Activated T-cell treated with anti-CD3 and anti-CD28 coated beads for 4 hours (primary cell): ENCODE measurements at places on chromosomes 11 and 22.

DNA sequence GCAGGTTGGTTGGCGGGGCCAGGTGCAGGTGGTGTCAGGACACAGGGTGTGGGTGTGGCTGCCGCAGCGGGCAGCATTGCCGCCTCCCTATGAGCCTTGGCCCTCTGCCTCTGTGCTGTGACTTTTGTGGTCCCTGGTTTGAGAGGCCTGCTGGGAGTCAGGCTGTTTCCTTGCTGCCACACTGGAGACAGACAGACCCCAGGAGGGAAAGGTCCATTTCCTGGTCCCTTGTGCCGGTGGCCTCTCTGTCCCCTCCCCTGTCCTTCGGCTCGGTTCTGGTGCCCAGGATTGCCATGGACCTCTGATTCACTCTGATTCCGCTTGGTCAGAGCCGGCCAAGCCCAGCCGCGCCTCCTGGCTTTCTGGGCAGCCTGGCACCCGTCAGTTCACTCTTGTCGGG is 196.9 kb downstream of the TBC1D22A start:
- no peak for DNase-seq

DNA sequence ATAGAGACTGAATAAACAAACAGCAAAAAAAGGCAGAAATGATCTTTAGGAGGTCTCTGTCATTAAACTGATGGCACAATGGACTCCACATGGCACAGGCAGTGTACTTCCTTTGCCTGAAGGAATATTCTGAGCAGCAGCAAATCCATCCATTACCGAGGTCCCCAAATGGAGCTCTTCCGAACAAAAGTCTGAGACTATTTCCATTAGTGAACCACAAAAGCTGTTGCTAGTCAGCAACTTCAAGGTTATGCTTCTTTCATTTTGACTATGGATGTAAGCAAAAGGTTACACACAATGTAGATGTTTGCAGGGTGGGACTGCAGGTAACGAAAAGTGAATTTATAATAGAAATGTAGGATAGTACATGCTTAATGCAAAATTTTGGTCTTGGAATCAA is 14.5 kb downstream of the NARS2 start:
- no peak for DNase-seq

- no peak for DNase-seq
Measured at GRCh38 chr11:729492-730074, 17.7 kb upstream of the TALDO1 start.

DNA sequence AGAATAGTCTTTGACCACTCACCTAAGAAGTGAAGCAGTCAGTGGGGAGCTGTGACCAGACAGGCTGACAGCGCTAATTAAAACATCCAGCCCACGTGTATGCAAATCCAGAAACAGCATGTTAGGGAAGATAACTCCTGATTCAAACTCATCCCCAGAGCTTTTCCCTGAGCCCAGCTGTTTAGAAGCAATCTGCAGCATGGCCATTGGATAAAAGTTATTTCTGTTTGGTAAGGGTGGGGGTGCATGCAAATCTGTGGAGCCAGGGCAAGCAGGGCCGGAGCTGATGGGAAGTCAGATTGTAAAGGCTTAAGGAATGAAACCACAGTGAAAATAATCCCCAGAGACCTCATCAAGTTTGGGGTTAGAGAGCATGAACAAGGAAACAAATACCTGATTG is 247.9 kb upstream of the KIRREL3 start:
- DNase-seq = no peak

GRCh38 chr11:61954851-61955421 is 4.8 kb downstream of the BEST1 start:
- no peak for DNase-seq

- DNase-seq = no peak
Measured at GRCh38 chr11:790721-791564, 1.1 kb upstream of the CEND1 start.

DNA sequence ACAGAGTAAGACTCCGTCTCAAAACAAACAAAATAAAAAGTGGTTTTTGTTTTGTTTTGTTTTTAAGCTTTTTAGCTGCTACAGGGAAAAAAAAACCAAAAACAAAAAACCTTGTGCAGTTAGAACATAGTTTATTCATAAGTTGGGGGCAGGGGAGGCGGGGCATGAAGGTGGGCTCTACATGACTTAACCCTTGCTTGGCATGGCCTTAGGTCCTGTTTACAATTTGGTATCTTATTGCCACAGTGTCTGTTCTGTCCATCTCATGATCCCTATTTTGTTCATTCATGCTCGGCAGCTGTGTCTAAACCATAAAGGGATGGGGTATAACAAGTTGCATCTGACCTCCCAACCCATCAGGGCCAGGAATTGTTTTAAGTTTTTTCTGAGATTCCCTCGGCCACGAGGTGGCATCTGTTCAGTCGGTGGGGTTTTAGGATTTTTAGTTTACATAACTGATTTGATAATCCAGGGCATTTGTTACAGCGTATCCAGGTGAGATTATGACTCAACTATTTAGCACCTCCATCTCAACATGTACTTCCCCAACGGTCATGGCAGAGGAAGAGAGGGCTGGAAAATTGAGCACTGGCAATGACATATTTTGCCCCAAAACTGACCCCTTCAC is 6.9 kb downstream of the AP5B1 start:
- no peak for DNase-seq

DNA sequence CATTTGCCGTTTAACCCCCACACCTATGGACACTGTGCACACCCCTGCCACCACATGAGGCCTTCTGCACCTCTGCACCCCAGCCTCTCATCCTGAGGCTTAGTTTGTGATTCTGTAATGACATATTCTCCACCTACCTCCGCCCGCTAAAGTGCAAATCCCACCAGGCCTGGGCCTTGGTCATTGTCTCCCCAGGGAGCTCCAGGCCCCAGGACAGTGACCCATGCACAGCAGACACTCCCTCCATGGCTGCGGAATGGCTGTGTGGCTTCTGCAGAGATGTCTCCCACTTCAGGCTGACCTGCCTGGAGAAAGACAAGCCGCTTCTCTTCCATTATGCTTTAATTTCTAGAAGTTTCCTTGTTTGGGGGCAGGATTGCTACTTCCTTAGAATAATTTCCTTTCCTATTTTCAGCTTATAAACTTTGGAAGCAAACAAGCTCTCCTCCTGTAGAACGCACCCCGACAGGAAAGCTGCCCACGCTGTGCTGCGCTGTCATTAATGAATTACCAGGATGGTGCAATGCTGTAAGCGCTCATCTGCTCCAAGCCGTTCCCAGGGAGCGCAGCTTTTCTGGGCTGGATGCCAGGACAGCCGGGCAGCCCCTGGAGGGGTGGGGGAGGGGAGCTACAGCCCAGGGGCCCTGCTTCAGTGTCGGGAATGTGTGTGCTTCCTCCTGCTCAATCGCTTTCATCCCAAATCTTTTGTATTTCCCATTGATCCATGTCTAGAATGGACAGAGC is 618.0 kb downstream of the BRD1 start:
- no peak for DNase-seq

DNA sequence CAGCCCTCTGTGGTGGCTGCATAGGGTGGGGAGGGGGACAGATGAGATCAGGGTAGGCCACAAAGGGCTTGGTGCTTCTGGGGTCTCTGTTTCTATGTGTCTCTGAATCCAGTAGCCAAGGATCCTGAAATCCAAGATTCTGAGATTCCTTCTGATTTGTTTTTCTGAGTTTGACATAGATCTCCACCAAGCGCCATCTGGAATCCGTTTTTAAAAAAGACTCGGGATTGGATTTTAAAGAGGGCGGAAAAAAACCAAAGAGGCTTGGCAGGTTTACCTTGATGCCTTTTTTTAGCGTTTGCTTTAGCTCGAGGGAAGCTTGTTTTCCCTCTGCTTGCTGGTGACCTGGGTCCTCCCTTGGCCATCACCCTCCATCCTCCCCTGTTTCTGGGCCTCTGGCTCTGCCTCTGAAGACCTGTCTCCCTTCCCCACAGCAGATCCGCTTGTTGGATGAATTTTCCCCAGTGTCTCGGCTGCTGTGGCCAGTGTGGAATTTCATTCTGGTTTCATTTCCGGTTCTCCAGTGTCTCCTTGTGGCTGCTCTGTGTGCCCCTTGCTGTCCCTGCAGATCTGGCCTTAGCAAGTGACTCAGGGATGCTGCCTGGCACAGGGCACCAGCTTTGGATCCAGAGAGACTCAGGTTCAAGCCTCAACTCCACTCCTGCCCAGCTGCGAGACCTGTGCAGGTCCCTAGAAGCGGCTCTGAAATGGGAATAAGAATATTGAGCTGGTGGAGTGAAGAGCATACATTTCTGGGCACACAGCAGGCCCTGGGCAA is 15.1 kb downstream of the SYNGR1 start:
- no peak for DNase-seq

- DNase-seq = no peak
Measured at GRCh38 chr22:24376586-24376985, 50.8 kb upstream of the ADORA2A start.

DNA sequence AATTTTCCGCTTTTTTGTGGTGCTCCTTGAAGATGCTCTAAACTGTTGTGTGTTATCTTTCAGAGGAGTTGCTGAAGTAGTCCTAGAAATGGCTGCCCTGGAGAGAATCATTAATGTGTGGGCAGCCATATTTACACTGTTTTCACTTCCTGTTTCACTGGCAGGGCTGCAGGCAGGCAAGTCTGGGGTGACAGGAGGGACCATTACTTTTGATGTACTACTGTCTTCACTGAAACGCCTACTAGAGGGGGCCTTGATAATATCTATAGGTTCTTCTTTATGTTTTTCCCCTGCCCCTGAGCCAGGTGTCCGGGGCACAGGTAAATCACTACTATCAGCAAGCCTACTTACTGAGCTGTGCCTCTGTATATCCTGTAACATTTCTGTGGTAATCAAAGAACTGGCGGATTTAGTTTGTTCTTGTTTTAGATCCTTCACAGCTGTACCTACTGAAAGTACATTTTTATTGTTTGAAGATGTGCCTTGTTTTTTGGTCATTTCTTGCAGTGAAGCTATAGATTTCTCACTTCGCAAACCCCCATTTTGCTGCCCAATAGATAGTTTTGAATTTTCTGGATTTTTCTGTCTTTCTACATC is 39.7 kb downstream of the ACAT1 start:
- DNase-seq = no peak

GRCh38 chr11:86058360-86058759 is 10.5 kb downstream of the PICALM start:
- DNase-seq = no peak

DNA sequence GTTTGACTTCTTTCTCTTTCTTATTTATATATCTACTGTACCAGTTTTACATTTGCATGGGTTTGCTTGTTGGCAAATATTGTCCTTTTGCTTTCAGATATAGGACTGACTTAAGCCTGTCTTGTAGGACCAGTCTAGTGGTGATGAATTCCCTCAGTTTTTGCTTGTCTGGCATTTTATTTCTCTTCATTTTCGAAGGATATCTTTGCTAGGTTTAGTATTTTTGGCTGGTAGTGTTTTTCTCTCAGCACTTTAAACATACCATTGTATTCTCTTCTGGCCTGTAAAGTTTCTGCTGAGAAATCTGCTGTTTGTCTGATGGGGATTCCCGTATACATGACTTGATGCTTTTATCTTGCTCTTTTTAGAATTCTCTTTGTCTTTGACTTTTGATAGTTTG is 14.2 kb upstream of the ZBED5 start:
- no peak for DNase-seq

DNA sequence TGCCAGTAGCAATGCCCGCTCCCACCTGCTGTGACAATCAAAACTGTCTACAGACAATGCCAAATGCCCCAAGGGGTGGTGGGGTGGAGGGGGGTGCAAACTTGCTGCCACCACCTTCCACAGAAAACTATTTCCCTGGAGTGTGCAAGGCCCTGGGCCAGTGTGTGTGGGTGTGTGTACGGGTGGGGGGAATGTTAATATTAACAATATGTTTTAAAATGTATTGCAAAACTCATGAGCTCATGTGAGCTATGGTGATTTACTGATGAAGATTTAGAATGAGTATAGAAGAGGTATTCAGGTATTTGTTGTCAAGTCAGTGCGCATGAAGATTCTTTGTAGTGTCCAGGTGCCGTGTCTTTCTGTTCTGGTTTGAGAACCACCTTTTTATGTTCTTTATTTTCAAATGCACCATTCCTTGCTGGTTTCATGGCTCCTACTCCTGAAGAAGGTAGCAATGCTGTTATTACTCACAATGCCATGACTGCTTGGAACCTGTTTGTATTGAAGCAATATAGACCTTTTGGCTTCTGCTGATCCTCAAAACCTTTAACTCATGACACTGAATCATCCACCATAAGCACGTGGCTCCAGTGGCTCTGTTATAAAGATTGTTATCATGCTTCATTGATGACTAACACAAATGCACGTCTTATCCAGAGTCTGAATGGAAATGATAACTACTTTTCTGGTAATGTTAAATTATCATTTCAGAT is 29.9 kb upstream of the AQP11 start:
- DNase-seq = no peak

DNA sequence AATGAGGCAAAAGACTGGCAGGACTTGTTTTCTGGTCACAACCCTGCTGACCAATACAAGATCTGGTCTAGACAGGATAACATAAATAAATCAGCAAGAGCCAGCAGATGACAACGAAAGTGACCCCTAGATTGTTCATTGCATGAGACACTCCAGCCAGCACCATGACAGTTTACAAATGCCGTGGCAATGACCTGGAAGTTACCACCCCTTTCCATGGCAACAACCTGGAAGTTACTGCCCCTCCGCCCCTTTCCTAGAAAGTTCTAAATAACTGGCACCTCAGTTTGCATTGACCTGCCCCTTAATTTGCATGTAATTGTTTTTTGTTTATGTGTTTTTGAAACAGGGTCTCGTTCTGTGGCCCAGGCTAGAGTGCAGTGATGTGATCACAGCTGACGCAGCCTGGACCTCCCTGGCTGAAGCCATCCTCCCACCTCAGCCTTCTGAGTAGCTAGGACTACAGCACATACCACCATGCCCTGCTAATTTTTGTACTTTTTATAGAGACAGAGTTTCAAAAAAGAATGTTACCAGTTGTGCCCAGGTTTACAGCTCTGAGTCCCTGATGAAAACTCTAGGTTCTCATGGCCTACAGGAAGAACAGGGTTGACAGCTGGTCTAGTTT is 38.1 kb upstream of the WT1 start:
- no peak for DNase-seq

GRCh38 chr22:47050401-47051051 is 288.1 kb downstream of the TBC1D22A start:
- DNase-seq = no peak

DNA sequence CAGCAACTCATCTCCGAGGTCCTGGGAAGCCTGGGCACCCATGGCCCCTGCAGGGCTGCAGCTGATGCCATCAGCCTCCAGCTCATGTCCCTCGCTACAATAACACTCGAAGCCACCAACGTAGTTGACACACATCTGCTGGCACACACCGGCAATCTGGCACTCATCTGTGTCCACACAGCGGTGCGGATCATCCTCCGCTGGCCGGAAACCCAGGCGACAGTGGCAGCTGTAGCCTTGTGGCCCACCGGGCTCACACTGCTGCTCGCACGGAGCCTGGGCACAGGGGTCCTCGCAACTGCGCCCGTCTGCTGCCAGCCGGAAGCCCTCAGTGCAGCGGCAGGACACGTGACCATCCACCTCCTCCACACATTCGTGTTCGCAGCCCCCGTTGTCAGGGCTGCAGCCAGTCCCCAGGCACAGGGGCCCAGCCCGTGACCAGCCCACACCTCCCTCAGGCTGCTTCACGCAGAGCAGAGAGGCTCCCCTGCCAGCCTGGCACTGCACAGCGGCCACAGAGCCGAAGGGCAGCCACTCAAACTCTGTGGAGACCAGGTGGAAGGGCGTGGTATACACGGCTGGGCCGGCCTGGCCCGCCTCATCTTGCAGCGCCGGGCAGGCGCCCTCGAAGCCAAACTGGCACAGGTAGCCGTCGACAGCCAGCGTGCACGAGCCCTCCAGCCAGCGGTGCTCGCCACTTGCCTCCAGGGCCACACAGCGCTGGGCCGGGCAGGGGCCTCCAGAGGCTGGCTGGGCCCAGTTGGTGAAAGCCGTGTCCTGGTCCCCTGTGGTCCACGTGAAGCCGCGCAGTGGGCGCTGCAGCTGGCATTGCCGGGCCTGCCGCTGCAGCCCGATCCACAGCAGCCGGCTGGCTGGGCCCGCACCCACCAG is 678 bp downstream of the CD248 start:
- no peak for DNase-seq
